ENCODE measurements at places on chromosomes 4 and X.

DNA sequence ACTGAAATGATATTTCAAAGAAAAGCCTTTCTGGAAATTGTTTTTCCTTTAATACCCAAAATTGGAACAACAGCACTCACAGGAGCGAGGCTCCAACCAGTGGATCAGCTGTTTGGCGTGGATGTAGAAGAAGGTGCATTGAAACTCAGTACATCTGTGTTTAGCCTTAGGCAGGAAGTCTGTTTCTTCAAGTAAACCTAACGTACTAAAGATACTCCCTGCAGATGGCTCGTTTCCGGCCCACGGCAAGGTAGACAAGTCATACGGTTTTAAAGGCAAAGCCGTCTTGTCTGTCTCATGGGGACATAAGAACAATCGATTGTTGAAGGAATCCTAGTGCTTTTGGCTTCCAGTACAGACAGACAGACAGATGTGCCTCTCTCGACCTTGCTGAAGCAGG is 50.0 kb upstream of the CLCN4 start:
- no peak for DNase-seq

GRCh38 chrX:86192827-86193226 is 44.6 kb downstream of the DACH2 start:
- no peak for DNase-seq

DNA sequence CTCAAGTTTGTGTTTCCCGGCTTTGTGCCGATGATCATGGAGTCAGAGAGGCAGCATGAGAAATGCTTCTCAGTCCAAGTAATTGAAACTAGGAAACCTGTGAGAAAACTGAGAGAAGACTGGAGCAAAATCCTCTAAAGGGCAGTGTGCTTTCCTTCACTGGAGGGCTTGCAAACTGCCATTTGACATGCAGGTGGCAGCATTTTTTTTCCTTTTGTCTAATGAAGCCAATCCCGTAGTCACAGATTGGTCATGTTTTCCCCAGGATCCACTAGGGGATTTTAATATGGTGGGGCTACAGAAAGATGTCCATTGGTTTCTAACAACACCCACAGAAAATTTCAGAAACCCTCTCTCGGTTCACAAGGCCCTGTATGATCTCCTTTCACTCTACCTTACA is 117.4 kb upstream of the NUDT10 start:
- no peak for DNase-seq

GRCh38 chr4:629636-629914 is 4.2 kb downstream of the PDE6B start:
- no peak for DNase-seq

DNA sequence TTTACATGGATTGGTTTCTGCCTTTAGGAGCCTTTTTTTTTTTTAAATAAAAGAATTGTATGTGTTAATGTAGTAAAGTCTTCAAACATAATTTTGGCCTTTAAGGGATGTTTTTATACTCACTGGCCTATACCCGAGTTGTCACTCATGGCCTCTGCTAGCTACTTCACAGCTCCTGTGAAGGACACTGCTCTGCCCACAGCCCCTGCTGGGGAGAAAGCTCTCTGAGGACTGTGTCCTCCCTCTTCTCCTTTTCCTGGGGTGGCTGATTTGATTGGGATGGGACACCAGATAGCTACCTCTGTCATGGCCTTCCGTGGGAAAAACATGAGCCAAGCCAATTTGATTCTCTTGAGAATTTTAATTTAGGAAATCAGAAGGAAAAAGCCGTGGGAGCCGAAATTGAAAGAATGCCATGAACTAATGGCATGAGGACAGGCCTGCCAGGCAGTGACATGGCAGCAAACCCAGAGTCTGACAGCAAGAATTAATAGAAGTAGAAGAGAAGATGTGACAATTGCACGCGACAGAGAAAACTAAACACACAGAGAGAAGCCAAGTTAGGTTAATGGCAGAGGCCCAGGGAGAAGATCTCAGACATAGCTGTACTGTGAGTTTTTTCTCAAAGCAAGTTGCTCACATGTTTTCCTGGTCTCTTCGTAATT is 81.4 kb downstream of the ARHGAP10 start:
- no peak for DNase-seq

DNA sequence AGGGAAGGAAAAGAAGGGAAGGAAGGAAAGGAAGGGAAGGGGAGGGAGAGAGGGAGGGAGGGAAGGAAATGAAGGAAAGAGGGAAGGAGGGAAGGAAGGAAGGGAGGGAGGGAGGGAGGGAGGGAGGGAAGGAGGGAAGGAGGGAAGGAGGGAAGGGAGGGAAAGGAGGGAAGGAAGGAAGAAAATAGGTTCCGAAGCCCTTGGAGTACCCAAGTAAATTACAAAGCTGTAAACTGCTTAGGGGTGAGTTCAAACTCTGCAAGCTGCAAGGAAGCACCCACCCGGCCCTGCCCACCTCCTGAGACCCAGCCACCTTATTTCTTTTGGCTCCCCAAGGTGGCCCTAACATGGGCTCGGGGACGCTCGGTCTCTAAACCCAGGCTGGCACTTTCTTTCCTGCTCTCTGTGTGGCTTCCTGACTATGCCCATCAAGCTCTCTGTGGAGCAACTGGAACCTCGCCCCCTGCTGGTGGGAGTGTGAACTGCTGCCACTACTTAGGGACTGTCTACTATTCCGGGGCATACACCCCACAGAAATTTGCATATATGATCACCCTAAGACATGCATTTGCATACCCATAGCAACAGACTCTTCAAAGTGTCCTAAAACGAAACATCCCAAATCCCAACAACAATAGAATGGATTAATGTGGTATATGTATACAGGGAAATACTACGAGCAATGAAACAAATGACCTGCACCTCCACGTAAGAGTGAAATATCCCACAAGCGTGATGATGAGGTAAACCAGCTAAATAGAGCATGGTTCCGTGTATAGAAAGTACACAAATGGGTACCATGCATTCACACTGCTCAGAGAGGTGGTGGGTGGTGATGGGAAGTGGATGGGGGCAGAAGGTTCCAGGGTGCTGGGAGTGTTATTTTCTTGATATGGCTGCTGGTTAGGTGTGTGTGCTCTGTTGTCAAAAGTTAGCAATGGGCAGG is 151.7 kb upstream of the TBL1X start:
- no peak for DNase-seq

- no peak for DNase-seq
Measured at GRCh38 chr4:35884714-35885480, 359.4 kb downstream of the ARAP2 start.

GRCh38 chr4:55609393-55609866 is 17.4 kb upstream of the PDCL2 start:
- no peak for DNase-seq

Data from GOT3 (cell line).